Stimulated activated CD4-positive, alpha-beta T cell treated with anti-CD3 and anti-CD28 coated beads, Interleukin-4, amount 100 ng/mL, for 48 hours (primary cell): ENCODE measurements at places on chromosomes 2 and 18.

DNA sequence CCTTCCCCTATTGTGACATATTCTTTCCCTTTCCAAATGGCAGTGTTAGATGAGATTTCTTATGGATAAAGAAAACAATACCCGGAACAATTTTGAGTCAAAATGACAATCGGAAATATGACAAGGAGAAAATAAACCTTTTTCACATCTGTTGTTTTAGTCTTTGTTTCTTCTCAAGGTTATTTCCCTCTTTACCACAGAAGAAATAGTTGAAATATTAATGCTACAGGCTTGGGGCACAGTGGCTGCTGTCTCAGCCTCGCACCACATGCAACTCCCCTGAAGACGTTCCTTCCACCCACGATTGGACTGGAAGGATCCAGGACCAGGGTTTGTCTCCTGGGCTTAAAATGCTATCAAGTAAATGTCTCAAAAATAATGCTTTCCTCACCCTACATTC, 77.6 kb downstream of the FHOD3 start:
- no peak for DNase-seq

DNA sequence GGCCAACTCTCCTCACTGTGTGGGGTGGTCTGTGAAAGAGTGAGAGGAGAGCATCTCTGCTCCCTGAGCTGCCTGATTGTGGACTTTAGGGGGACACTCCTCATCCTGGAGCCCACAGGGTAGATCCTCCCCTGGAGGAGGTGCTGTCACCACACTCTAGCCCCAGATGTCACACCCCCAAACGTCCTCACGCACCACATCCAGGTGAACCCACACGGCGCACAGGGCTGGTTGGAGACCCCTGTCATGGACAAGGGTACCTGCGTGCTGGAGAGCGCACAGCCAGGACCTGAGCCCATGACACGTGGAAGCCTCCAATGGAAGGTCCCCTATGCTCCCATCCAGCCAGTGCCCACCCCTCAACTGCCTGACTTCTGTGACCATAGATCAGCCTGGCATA, 10.5 kb downstream of the AGXT start:
- no peak for DNase-seq

DNA sequence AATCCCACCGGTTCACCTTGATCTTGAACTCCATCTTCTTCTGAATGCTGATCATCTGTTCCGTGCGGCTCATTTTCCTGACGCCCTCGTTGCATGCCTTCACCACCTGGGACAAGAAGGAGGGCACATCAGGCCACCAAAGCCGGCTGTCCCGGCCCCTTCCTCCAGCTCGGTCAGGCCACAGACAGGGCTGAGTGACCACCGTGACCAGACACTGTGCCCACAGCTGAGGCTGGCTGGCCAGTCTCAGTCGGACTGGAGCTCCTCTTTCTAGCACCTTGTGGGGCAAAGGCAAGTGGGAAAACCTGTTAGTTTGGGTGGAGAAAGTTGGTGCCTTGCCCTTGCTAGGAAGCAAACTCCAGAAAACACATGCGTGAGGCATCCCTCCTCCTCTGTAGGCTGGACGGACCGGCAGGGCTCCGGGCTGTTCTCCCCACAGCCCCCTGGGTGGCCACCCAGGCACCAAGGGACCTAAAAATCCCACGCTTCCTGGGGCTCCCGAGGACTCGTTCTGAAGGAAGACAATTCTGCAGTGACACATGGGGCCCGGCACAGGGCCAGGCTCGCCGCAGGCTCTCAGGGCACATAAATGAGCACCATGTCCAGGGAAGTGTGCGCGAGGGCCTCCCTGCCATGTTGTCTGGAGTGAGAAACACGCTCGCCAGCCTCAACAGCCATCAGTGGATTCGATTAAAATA, 15.3 kb downstream of the SNORC start:
- no peak for DNase-seq

- no peak for DNase-seq
Measured at GRCh38 chr2:31253356-31254131, 19.6 kb downstream of the EHD3 start.

DNA sequence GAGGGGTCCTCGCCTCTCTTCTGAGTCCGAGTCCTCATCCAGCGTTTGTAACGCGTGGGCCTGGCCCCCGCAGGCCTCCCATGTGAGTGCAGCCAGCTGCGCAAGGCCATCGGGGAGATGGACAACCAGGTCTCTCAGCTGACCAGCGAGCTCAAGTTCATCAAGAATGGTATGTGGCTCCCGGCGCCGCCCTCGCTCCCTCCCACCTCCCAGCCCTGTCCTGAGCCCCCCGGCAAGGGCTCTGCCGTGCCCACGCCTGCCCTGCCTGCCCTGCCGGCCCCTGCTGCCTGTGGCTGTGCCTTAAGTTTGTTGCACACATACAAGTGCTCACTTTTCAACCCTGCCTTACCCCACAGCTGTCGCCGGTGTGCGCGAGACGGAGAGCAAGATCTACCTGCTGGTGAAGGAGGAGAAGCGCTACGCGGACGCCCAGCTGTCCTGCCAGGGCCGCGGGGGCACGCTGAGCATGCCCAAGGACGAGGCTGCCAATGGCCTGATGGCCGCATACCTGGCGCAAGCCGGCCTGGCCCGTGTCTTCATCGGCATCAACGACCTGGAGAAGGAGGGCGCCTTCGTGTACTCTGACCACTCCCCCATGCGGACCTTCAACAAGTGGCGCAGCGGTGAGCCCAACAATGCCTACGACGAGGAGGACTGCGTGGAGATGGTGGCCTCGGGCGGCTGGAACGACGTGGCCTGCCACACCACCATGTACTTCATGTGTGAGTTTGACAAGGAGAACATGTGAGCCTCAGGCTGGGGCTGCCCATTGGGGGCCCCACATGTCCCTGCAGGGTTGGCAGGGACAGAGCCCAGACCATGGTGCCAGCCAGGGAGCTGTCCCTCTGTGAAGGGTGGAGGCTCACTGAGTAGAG, 14.4 kb upstream of the ALLC start:
- DNase-seq = no peak

DNA sequence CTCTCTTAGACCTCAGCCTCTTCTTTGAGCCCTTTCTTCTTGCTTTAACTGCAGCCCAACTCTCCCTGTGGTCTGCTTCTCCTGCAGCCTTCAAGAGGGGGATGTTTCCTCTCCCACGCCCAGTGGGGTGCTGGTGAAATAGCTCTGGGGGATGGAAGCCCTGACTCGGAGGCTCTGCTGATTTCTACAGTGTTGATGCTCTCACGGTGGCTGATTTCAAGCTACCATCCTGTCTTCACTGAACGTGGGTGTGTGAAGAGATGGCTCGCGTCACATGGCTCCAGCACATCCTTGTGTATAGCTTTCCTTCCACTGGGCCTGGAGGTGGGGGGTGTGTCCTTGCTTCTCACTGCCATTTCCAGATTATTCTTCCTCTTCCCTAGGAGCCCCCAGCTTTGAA, 20.0 kb downstream of the MPP4 start:
- DNase-seq = no peak

GRCh38 chr18:34704823-34705222, 5.3 kb upstream of the DTNA start:
- DNase-seq = no peak

GRCh38 chr2:207226671-207227061, 60.9 kb upstream of the KLF7 start:
- DNase-seq = no peak

GRCh38 chr2:109384308-109385271, 229.2 kb downstream of the SEPTIN10 start:
- no peak for DNase-seq
